ENCODE measurements at places on chromosomes 12 and 14.

- peak; percentile 95 for DNase-seq
These were observed 3.2 kb downstream of the MGST1 start for GRCh38 chr12:16350682-16351081.

DNA sequence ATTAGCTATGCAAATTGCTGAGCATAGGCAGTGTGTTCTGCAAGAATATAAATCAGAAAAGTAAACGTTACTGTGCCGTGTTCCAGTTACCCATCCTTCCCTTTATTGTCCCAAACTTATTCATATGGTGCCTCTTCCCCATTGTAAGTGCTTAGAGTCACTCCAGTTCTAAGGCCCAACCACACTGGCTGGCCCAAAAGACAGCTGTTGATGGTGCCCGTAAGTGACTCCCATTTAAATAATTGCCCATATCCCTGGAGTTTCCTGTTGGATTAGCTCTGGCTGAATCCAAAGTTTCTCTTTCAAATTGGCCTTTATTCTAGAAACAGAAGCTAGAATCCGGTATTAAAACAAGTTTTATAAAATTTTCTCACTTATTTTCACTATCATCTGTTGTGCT is 400.1 kb upstream of the DDHD1 start:
- no peak for DNase-seq

DNA sequence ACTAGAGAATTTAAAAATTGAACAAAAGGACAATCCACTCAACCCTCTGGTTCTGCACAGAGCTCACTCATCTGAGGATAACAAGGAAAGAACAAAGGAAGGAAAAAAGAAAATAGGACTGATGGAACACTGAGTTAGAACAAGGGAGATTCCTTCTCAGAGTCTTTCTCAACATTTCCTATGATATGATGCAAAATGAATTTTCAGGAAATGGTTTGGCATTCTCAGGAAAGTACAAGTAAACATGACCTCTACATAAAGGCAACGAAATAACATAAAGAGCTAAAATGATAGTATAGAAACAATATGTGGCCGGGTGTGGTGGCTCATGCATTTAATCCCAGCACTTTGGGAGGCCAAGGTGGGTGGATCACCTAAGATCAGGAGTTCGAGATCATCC is 135.8 kb downstream of the ITPR2 start:
- peak; percentile 25 for DNase-seq

DNA sequence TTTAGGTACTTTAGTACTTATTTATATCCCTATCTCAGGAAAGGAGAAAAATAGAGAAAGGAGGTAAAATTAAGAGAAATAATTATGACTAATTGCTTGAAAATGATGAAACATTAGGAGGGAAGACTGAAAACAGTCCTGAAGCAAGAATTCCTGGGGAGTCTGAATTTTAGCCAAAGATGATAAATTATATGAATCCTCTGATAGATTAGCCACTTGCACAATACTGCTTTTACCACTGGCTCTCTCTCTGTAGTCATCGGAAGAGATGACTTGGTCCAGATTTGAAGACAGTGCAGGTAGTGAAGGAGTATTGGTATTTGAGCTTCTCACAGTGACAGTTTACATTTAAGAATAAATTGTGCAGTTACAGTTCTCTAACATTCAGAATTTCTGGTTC is 83.8 kb upstream of the CLEC14A start:
- DNase-seq: peak; percentile 24

GRCh38 chr14:55374771-55375170 is 36.9 kb downstream of the ATG14 start:
- no peak for DNase-seq

DNA sequence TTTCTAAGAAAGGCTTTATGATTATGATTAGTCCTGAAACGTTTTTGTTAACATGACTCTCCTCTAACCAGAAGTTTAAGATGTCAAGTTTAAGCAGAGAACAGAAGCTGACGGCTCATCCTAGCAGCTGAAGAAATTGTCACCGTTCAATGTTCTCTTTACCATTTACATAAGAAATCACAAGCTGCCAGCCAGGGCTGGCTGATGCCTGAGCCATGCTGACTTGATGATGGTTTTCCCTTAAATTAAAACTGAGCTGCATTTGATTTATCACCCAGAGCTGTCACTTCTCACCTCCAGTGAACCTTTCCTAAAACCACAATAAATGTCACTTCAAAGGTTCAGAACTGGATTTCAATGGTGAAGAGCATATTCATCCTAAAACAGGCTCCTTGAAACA is 153.6 kb downstream of the KTN1 start:
- no peak for DNase-seq

DNA sequence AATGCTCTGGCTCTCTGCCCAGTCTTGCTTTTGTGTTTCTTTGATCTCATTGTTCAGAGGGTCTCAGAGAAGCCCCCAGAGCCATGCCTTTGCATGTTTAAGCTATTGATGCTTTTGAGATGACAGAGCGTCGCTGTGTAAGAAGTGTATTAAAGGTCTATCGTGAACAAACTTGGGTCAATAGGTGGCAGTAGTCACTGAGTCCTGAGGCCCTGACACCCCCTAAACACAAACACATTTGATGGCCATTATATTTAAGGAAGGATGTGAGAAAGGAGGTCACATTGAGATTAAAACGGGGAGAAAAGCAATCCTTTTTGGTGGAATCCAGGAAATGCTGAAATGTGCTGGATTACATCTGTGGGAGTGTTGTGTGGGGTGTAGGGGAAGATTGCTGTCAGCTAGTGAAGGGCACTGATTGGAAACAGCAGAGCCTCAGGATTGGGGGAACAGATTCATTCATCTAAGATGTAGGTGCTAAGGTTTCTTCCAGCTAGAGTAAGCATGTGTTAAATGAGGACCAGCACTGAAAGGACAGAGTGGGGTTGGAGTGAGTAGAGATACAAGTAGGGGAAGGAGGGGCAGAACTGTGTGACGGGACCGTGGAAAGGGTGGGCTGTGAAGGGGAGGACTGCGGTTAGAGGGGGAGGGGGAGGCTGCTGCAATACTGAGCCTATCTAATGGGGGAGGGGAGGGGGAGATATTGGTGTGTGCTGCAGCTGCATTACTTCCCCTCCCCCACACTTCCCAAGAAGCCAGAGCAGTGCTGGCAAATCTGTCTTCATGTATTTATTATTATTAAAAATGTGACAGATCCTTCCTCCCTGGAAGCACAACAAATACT is 12.7 kb downstream of the NGDN start:
- DNase-seq: no peak

DNA sequence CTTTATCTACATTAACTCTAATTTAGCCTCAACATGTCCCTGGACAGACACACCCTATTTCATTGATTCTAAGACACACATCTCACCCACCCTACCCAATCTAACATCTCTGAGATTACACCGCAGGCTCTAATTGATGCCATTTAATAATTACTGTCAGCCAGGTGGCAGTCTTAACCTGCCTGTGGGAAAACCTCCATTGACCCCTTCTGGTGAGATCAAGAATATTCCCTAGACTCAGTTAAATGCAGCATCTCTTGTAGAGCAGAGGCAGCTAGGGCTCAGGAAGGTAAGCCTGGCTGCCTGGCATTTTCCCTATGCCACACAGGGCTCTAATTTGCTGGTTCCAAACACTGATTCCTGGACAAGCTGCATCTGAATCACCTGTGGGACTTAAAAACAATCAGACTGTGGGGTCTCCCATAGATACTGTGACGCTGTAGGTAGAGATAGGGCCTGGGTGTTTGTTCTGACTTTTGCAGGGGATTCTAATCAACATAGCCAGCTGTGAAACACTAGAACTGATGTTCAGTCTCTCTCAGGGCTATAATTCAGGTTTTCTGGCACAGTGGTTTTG is 14.3 kb downstream of the MCRS1 start:
- no peak for DNase-seq

GRCh38 chr12:38850461-38850860 is 54.9 kb downstream of the CPNE8 start:
- peak; percentile 43 for DNase-seq

- no peak for DNase-seq
These were observed 153.4 kb downstream of the TMEM132D start for GRCh38 chr12:129750421-129750820.

DNA sequence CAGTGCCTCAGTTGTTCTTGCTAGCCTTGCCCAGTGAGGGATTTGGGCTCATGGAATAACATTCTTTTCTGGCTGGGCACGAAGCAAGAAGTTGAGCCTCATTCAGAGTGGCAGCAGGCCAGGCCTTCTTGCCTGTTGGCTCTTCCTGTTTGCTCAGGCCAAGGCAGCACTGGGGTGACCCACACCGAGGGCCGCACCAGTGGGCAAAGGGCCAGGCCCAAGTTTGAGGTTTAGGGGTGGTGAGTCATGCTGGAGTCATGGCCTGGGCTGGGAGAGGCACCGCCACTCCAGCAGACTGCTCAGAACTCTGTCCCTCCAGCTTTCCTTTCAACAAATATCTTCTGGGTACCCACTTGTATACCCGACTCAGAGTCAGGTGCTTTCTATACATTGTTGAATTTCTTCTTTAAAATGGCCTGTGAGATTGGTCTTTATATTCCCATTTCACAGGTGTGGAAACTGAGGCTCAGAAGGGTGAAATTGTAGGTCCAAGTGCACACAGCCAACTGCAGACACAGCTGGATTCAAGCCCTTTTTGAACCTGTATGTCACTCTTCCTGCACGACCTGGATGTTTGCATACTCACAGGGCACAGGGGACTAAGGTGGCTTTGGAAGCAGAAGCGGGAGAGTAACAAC is 279.4 kb downstream of the FOXN3 start:
- peak; percentile 97 for DNase-seq

- peak; percentile 36 for DNase-seq
These were observed 26.3 kb upstream of the CISTR start for GRCh38 chr12:53777936-53778644.

DNA sequence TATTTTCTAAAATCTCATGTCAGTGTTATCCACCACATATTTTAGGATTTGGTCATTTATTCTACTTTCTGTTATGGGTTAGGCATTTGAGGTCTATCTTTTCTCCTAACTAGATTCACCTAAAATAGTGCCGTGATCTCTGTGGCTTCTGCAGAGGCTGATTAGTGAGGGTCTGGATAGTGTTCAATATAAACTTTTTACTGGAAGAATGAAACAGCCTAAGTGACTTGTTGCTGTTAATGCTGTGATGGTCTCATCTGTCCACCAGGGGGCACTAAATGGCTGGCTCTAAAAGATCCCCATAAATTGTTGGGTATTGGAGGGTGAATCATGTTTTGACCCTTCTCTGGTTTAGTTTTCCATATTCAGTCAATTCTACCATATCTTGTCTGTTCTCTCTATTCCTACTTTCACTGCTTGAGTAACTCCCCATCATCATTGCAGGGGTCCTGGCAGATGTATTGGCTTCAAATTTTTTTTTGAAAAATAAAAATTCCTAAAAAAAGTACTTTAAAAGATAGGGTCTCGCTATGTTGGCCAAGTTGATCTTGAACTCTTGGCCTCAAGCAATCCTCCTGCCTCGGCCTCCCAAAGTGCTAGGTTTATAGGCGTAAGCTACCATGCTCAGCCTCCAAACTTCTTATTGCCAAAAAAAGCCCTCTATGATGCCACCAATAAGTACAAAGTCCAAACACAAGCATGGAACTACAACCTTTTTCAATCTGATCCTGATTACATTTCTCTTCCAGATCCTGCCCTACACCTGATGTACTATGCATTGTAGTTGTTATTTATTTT is 6.9 kb downstream of the PABPN1 start:
- peak; percentile 66 for DNase-seq

DNA sequence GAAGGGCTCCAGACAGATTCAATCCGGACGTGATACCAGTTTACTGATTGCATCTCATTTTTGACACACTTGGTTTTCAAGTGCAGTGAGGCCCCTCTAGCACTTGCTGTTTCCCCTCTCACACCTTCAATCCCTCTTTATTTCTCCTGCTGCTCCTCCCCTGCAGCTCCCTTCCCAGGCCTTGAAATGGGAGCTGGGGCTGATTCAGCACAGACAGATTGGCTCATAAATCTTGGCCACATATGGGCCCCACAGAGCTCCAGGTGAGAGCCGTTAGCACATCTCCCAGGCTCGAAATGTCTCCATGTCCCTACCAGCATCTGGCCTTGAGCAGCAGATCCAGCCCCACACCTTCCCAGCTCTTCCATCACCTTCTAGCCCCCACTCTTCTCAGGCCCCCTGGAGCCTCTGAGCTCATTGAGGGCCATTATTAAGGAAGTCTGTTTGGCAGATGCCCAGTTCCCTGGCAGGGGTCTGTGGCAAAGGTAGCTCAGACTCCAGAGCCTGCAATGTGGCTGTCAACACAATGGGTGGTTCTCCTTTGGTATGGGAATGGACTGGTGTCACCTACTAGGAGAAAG is 220.3 kb upstream of the FKBP4 start:
- DNase-seq: no peak

- DNase-seq: peak; percentile 50
These were observed 94.9 kb downstream of the DUSP16 start for GRCh38 chr12:12467688-12468261.

DNA sequence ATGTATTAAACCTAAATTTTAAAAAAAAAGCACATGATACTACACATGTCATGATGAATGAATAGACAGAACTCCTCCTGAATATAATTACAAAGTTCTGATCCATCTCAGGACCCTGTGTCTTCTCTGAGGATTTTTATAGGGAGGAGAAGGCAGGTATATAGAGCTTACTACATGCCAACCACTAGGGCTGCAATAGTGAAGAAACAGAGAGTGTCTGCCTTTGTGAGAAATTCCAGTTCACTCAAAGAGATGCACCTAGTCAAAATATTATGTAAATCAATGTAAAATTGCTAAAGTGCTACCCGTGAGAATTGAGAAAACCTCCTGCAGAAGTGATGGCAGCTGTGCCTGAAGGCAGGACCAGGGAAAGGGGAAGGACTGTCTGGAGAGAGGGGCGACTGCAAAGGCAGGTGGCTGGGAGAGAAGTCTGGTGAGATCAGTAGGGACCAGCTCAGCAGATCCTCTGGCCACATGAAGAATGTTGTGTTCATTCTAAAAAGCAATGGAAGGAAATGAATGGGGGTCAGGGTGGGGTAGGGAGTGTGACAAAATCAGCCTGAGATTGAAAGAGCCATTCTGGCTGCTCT is 15.1 kb downstream of the ABHD4 start:
- no peak for DNase-seq

All from fibroblast of gingiva (primary cell).